Hepatic stellate cell (primary cell): ENCODE measurements at places on chromosomes 1 and 21.
A peak's percentile ranks its signal among the peaks of the same experiment; 100 is the strongest.

GRCh38 chr1:183559061-183559460, 31.2 kb downstream of the NCF2 start:
- no peak for DNase-seq

GRCh38 chr1:3697810-3698209, 45.5 kb downstream of the TP73 start:
- DNase-seq, result no peak

DNA sequence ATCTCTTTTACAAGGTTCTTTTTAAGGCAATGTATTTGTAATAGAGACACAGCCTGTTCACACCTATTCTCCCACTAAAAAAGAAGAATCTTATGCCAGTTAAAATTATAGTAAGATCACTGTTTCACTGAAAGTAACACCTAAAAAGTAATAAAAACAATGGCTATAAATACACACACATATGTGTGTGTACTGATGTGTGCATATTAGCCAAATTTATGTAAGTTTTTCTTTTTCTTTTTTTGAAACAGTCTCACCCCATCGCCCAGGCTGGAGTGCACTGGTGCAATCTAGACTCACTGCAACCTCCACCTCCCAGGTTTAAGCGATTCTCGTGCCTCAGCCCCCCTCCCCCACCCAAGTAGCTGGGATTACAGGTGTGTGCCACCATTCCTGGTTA, 56.8 kb upstream of the SLC30A10 start:
- no peak for DNase-seq

DNA sequence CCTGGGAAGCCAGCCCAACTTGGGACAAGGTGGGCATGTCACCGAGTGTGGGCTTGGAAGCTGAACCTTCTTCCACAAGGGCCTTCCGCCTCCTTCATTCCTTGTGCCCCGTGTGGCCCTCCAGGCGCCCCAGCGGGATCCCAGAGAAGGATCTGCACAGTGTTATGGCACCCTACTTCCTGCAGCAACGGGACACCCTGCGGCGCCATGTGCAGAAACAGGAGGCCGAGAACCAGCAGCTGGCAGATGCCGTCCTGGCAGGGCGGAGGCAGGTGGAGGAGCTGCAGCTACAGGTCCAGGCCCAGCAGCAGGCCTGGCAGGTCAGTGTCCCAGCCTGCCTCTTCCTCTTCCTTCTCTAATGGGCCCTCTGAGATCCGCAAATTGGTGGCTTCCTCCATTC, 5.8 kb upstream of the BGLAP start:
- no peak for DNase-seq

DNA sequence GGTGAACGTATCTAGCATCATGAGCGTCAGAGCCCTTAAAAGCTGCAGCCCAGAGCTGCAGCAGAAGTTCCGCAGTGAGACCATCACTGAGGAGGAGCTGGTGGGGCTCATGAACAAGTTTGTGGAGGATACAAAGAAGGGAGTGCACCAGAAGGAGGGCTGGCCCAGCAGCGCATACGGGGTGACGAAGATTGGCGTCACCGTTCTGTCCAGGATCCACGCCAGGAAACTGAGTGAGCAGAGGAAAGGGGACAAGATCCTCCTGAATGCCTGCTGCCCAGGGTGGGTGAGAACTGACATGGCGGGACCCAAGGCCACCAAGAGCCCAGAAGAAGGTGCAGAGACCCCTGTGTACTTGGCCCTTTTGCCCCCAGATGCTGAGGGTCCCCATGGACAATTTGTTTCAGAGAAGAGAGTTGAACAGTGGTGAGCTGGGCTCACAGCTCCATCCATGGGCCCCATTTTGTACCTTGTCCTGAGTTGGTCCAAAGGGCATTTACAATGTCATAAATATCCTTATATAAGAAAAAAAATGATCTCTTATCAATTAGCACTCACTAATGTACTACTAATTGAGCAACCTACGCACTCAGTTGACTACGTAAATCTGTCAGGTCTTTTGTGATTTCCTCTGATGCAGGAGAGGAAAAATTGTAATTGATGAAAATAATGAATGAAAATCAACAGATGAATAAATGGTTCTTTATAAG, 2.8 kb downstream of the CBR1 start:
- DNase-seq, result no peak

GRCh38 chr1:174954073-174954460, 45.7 kb upstream of the CACYBP start:
- no peak for DNase-seq

GRCh38 chr1:246448373-246448772, 58.7 kb downstream of the SMYD3 start:
- DNase-seq, result no peak

DNA sequence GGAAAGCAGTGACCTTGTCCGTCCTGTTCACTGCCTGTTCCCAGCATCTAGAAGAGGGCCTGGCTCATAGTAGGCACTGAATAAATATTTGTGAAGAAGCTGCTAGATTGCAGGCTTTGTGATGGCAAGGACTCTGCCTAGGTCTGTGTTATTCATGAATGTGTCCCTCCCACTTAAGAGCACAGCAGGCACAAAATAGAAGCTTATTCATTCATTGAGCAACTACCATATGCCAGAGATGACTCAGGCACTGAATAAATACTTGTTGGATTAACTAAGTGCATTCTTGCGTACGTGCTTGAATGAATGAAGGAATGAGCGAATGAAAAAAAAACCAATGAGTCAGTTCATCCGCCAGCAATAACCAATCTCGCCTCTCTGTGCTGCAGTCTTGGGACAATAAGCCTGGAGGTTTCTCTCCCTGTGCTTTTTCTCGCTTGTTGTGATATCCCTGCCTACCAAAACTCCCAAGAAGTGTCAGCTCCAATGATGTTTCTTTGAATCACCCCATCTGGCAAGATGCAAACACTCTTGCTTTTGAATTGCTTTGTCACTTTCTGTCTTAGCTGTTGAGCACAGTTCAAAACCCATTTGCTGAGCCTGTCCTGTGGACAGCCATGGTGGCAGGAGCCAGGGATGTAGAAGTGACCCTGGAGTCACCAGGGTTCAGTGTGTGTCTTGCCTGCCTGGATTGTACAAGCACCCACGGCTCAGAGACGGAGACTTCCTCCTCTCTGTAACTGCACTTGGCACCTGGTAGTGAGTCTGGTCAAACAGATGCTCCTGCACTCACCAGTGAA, 143.9 kb downstream of the KAZN start:
- peak; percentile 32 for DNase-seq

GRCh38 chr1:112263453-112263852, 132.6 kb upstream of the CTTNBP2NL start:
- no peak for DNase-seq

DNA sequence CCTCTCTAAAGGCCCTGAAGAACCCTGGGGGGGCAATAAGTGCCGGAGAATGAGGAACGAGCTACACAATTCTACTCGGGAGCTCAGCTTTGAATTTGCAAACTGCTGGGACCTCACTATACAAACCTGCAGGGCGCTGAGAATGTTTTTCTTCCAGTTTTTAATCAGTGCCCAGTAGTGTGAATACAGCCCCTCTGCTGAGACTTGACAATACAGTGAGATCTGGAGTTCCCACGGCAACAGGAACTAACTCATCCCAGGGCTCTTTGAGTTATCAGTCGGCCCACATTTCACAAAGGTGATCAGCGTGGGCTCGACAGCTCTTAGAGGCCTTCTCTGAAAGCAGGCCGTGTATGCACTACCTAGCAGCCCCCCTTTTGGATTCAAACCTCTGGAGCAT, 41.7 kb downstream of the TMEM53 start:
- DNase-seq, result peak; percentile 43

DNA sequence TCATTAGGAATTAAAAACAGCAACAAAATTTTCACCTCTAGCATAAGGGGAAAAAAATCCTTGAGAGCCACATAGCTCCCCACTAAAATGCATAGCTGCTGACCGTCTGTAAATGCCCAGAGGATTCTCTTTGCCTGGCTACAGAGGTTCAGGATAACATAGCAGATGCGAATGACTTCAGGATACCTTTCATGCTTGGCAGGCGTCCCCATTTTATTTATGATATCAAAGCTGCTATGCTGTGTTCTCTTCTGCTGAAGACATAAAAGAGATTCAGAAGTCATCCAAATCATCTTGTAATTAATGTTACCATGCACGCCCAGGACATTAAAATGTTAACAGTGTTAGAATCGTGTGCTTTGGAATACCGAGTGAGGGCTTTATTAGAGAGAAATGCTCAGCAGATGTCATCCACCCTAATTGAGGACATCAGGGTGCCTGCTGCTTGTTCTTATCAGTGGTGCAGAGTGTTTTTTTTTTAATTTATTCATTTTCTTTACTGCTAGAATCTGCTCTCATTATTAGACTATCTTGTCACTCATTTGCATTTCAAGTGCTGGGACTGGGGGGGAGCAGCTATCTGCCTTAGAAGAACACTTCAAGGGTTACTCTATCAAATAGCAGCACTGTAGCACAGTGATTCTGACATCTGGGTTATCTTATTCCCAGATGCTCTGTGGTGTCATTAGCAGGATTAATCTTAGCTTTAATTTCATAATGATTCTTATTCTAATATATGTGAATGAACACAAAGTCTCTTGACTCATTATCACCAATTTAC, 139.5 kb downstream of the ZNF326 start:
- no peak for DNase-seq

GRCh38 chr1:93692983-93693591, 11.4 kb upstream of the BCAR3 start:
- peak; percentile 79 for DNase-seq

- DNase-seq, result no peak
These were observed 40.9 kb downstream of the LAMC2 start for GRCh38 chr1:183226963-183227362.

- DNase-seq, result no peak
These were observed 39.0 kb downstream of the TBX19 start for GRCh38 chr1:168319691-168320090.

DNA sequence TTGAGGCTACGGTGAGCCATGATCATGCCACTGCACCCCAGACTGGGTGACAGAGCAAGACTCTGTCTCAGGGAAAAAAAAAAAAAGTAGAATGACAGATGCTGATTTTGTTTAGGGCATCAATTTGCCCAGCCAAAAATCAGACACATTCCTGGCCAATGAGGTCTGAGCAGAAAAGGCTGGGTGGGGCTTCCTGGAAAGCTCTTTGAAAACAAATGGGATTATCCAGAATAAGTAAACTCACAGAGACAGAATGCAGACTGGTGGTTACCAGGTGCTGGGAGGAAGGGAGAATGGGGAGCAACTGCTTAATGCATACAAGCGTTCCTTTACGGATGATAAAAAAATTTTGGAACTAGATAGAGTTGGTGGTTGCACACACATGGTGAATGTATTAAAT, 10.1 kb upstream of the CITED4 start:
- no peak for DNase-seq

GRCh38 chr1:182595641-182596240, 6.7 kb upstream of the RNASEL start:
- peak; percentile 79 for DNase-seq

DNA sequence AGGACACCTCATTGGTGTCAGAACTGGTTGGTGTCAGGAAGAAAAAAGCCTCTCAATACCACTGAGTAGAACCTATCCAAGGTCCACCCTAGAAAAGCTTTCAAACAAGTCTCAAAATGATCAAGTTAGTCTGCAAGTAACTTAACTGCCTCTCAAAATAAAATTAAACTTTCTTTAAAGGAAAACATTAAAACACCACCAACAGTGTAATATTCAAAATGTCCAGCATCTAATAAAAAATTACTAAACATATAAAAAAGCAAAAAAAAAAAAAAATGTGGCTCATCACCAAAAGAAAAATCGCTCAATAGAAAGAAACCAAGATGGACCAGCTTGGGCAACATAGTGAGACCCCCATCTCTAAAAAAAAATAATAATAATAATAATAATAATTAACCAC, 18.7 kb upstream of the OLFML2B start:
- no peak for DNase-seq

DNA sequence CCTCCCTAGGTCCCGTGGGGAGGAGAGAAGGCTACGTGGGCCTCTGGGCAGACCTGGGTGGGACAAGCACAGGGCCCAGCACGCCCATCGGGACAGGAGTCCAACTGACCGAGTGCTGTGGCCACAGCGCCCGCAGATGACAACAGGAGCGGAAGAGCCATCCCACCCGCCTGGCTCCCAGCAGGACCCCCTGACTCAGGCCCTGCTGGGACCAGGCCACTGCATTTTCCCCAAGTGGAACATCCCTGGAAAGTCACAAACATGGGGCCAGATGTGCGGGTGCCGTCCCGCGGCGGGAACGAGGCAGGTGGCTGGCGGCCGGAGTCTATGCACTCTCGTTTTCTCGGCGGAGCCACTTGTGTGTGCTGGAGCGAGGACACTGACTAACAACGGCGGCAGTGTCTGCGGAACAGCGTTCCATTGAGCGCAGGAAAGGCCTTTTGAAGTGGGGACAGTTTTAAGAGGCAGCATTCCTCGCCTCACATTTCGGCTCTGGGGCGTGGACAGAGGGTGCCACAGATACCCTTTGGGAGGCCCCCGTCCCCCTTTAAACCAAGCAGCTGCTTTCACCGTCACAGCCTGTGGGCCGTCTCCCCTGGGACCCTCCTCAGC, 93.7 kb upstream of the ARHGEF16 start:
- no peak for DNase-seq

GRCh38 chr1:119015547-119015946, 27.4 kb upstream of the TBX15 start:
- DNase-seq, result no peak

- no peak for DNase-seq
These were observed 61.1 kb upstream of the LAPTM5 start for GRCh38 chr1:30818568-30819243.

- DNase-seq, result no peak
These were observed 764.1 kb downstream of the LTN1 start for GRCh38 chr21:28228636-28228995.

DNA sequence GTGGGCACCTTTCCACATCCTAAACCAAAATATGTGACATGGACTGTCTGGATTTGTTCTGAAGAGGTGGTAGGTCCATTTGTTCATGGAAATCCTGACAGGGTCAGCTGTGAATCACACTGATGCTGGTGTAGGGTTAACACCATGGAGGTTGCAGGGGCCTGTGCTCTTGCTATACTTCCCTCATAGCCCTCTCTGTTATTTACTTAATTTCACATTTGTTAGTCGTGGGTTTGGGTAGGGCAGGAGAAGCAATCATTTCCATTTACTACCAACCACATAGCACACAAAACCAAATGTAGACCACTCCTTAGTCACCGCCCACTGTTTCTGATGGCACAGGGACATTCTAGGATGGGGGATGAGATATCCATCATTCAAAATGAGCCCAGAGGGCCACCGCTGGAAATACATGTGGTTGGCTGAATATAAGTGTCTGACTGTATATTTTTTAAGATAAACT, 61.8 kb upstream of the POU2F1 start:
- DNase-seq, result no peak

DNA sequence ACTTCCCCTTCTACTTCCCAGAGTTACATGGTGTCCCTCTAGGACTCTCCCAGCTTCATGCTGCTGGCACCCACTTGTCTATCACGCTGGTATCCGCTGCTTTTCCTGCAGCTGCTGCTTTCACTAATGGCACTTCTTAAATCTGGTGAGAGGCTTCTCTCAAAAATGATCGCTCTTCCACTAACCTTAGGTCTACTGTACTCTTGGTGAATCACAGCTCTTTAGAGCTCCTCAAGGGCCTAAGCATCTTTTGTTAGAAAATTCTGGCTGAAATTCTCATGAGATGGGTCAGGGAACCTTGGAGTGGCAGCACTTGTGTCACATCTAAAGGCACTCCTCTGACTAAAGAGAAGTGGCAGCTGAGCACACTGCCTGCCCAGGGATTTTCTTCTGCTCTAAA, 32.1 kb downstream of the ZMYND12 start:
- no peak for DNase-seq
